Astrocyte (in vitro differentiated cells and primary cell): ENCODE measurements at places on chromosomes 6 and 20. TPM values are rescaled to one million over a fixed set of nuclear protein-coding genes. Genes with fewer than 3 reads are reported as not detected.

Gene TRERF1
- 7.7 and 8.6 TPM in 2 replicates for total RNA-seq

Gene CLPSL1
- not detected in 2 replicates for total RNA-seq

Gene GRIK2
- total RNA-seq: 2.5 and 2.8 TPM in 2 replicates

Gene LSM2
- 43.8 and 44.0 TPM in 2 replicates for total RNA-seq

Gene RWDD1
- 42.1 and 45.1 TPM in 2 replicates for total RNA-seq

Gene PPP1R11
- 37.8 and 40.8 TPM in 2 replicates for total RNA-seq

Gene LRFN2
- 0.32 and 0.94 TPM in 2 replicates for total RNA-seq

Gene MLN
- not detected in 2 replicates for total RNA-seq

Gene CNBD2
- 2.1 and 3.0 TPM in 2 replicates for total RNA-seq

Gene GSTA1
- total RNA-seq: 0.38 and 0.39 TPM in 2 replicates

Gene OPRM1
- total RNA-seq: not detected in 2 replicates

Gene CHRNA4
- 0.82 and 1.8 TPM in 2 replicates for total RNA-seq

Gene IL17A
- total RNA-seq: not detected in 2 replicates
